ENCODE measurements at places on chromosomes 3 and 15. TPM values are rescaled to one million over a fixed set of nuclear protein-coding genes. Genes with fewer than 3 reads are reported as not detected.

KLHL24 gene
- 138 TPM for total RNA-seq

DNA sequence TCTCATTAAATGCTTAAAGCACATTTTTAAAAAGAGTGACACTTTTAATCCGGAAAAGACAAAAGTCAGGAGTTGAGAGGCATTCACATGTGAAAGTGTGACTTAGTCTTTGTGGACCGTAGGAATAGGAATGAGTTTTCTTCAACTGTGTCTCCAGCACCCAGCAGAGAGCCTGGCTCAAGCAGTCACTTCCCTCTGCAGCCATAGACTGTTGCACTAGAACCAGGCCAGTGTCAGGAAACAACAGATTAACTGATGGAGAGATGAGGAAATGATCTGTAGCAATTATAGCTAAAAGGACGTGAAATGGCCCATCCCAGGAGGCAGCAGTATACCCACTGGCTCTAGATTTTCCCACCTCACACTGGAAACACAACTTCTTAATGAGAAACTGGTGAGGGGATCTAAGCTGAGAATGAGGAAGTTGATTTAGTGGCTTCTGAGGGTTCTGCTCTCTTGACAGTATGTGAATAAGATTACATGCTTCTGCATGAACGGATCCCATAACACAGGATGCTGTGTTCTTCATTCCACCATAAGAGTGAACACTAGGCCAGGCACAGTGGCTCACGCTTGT is 19.8 kb downstream of the CFAP92 start:
- DNase-seq, result no peak

ST8SIA2 gene
- 0.24 TPM for total RNA-seq

- peak; percentile 90 for DNase-seq
Observed at GRCh38 chr3:48548729-48549705, 7.6 kb downstream of the PFKFB4 start.

All from left cardiac atrium (tissue), 4 donors.